Forelimb muscle (tissue), 1 donor: ENCODE measurements at places on chromosomes 1 and 21. TPM values are rescaled to one million over a fixed set of nuclear protein-coding genes. Genes with fewer than 3 reads are reported as not detected.

- no peak for DNase-seq
These were observed 742.0 kb downstream of the NCAM2 start for GRCh38 chr21:21740207-21740606.

DNA sequence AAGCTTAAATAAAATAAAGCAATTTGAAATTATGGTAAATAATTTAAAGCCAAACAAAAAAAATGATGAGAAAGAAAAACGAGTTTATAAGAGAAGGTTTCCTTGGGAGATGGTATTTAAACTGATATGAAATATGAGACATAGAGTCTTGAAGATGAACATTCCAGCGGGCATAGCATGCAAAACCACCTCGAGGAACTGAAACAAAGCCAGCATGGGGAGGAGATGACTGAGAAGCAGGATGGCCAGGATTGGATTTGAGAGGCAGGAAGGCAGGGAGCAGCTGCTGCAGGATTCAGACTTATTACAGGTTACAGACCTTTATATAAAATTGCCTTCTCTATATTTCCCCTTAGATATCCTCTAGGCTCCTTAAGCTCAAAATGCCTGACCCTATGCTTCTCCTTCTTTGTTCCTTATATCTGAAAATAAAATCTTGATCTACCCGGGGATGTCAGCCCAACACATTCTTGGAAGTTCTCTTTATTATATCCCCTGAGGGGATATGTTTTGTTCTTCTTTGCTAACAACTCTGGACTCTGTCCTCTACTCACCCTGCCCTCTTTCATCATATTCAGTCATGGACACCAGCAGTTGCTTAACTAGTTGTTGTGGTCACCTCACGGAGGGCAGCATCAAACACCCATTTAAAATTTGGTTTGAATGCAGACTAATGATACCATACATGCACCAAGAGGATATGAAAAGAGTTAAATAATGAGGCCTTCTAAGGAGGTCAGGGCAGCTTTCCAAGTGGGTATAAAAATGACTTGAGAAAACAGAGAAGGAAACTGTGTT is 719.1 kb upstream of the B3GALT2 start:
- DNase-seq: no peak

DNA sequence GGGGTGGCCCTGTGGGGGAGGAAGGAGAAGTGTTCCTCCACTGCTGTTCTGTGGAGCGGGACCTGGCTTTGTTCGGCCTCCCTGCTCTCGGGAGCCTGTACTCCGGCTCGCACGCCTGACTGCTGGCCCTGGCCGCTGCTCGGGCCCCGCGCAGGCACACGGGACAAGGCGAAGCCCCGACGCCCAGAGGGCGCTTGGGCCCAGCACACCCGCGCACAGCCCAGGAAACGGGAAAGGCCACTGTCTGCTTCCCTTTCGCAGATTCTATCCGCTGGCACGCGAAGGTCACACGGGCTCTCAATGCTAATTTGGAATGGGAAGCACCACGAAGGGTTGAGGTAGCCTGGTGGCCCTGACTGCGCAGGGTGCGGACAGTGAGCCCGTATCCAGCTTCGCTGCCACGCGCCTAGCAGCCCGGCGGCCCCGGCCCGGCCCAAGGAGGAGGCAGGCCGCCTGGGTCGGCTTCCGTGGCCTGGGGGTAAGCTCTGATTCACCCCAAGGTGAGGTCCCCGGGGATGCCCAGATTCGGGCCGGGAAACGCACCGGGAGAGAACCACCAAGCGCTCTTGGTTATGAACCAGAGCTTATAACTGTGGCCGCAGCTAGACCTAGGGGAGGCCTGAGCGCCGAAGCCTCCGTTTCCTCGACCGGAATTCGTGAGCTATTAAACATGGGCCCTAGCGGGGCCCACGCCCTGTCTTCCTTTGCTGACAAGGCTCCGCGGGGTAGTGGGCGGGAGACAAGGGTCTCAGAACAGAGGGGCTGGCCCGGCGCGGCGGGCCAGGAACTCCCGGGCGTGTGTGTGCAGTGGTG is 19.7 kb upstream of the TBX15 start:
- no peak for DNase-seq

- no peak for DNase-seq
These were observed 7.1 kb downstream of the PADI1 start for GRCh38 chr1:17212009-17212408.

- DNase-seq: no peak
These were observed 374.5 kb downstream of the RPS6KC1 start for GRCh38 chr1:213425376-213426030.

DNA sequence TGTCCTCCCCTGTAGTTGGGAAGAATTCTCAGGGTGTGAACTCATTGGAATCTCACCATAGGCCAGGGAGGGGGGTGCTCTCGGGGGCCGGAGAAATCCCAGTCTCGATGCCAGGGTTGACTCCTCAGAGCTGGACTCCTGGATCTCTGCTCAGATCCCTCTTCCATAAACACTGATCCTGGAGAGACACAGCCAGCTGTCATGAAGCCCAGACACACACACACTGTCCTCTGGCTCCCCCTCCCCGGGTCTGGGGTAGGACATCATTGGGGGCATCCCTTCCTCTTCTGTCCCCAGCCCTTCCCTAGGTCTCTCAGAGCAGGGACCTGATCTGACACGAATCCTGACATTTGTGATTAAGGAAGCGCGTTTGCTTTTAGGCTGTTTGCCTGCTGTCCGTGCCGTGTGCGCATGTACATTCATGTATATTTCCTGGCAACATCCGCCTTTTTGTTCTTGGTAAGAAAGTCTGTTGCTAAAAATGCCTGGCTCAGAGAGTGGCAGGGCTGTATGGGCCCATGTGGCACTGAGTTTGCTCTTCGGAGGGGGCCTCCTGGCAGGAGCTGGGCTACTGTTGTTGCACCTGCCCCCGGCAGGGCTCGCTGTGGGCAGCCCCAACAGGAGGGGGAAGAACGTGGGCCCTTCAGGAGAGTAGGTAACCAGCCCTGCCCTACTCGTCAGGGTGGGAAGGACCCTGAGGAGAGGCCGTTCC is 45.4 kb upstream of the SELENON start:
- DNase-seq: no peak

DNA sequence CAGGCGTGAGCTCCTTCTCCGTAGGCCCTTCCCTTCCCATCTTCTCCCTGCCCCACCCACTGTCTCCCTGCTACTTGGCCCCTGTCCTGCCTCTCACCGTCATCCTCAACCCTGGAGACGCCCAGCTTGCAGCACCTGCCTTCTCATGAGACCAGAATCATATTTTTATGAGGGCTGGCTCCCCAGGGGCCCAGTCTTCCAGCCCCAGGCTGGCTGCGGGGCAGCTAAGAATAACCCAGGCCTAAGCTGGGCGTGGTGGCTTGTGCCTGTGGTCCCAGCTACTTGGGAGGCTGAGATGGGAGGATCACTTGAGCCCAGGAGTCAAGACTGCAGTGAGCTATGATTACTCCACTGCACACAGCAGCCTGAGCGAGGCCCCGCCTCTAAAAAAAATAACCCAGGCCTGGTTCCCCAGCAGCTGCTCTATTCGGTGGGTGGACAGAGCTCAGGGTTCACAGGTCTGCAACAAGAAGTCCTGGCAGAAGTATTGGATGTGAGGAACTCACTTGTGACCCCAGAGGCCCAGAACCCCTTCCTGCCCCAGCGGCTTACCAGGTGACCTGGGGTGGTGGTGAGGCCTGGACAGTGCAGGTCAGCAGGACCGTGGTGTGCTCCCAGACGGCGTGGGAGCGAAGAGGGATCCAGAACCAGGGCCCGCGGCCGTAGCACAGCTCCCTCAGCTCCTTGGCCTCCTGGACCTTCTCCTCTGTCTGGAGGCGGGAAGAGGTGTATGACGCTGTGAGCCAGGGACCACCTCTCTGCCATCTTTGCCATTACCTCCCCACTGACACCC is 6.4 kb downstream of the MYOM3 start:
- DNase-seq: no peak

GRCh38 chr1:223748405-223748772 is 36.0 kb downstream of the CAPN2 start:
- no peak for DNase-seq

GRCh38 chr1:203425663-203425975 is 50.0 kb upstream of the PRELP start:
- no peak for DNase-seq

DNA sequence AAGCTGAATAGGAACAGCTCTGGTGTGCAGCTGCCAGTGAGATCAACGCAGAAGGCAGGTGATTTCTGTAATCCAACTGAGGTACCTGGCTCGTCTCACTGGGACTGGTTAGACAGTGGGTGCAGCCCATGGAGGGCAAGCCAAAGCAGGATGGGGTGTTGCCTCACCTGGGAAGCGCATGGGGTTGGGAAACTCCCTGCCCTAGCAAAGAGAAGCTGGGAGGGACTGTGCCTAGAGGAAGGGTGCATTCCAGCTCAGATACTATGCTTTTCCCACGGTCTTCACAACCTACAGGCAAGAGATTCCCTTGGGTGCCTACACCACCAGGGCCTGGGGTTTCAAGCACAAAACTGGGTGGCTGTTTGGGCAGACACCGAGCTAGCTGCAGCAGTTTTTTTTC is 183.2 kb downstream of the DNM3 start:
- no peak for DNase-seq

GRCh38 chr1:8987881-8988617 is 38.2 kb downstream of the SLC2A7 start:
- DNase-seq: no peak

KIF21B gene
- polyA plus RNA-seq: 0.73 TPM

SYNC gene
- 48.6 TPM for polyA plus RNA-seq

DENND2D gene
- polyA plus RNA-seq: 1.0 TPM

GPR37L1 gene
- 0.08 TPM for polyA plus RNA-seq
